Upper lobe of right lung (tissue), 1 donor: ENCODE measurements at places on chromosomes 1 and 21. TPM values are rescaled to one million over a fixed set of nuclear protein-coding genes. Genes with fewer than 3 reads are reported as not detected.

DNA sequence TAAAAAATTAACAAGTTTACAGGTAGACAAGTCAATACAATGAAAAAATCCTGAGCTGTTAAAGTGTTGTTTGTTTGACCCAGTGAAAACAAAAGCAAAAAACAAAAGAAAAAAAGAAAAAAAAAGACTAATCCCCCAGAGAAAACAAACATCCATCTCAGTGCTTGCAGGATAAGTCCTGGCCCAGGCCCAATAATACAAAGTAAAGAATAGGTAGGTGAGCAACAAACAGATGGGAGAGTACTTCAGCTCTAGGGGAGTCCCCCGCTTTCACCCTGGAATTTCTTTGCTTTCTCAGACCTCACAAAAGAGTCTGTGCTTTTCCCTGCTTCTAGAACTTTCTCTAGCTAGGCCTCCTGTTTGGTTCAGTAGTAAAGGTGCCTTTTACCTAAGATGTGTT is 70.3 kb downstream of the ABCA4 start:
- H3K27me3 ChIP-seq = no peaks in the 10 kb centered on the region
- no peaks in the 10 kb centered on the region for H3K36me3 ChIP-seq
- peak overlapping the region; percentile 4 for H3K27ac ChIP-seq
- DNase-seq = no peak

DNA sequence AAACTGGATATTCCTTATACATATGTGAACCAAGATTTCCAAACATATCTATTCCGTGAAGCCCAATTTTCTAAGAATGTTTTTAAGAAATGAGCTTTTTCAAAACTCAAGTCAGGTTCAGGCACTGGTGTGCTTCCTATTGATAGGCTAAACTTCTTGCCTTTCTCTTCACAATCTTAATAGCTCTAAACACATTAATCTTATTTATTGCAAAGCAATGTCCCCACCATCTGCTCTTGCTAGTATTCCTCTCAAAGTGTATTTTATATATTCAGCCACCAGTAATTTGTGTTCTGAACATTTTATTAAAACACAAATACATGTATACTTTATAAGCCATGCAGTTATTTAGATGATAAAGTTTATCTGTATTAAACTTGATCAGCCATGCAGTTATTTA is 11.5 kb downstream of the ZNF281 start:
- no peaks in the 10 kb centered on the region for H3K27me3 ChIP-seq
- no peak overlapping the region for H3K4me3 ChIP-seq
- no peak overlapping the region for H3K27ac ChIP-seq
- no peak for DNase-seq
- peaks cover 5% of the 10 kb centered on the region for H3K36me3 ChIP-seq

- no peaks in the 10 kb centered on the region for H3K27me3 ChIP-seq
- peaks cover 7% of the 10 kb centered on the region for H3K4me1 ChIP-seq
- no peak overlapping the region for H3K4me3 ChIP-seq
- no peak overlapping the region for H3K27ac ChIP-seq
- no peaks in the 10 kb centered on the region for H3K36me3 ChIP-seq
Measured at GRCh38 chr1:109263597-109264378, 14.4 kb downstream of the CELSR2 start.

- no peak overlapping the region for H3K4me3 ChIP-seq
- H3K36me3 ChIP-seq = no peaks in the 10 kb centered on the region
- H3K27ac ChIP-seq = no peak overlapping the region
- DNase-seq = no peak
- H3K4me1 ChIP-seq = no peaks in the 10 kb centered on the region
Measured at GRCh38 chr1:160924791-160925651, 29.6 kb downstream of the ITLN2 start.

GRCh38 chr1:190170321-190170720 is 307.3 kb downstream of the BRINP3 start:
- H3K4me1 ChIP-seq = no peaks in the 10 kb centered on the region
- H3K36me3 ChIP-seq = no peaks in the 10 kb centered on the region
- no peaks in the 10 kb centered on the region for H3K27me3 ChIP-seq
- H3K27ac ChIP-seq = no peak overlapping the region
- no peak for DNase-seq

Gene MACF1
- total RNA-seq = 814 TPM
